ENCODE measurements at places on chromosomes 6 and 20. TPM values are rescaled to one million over a fixed set of nuclear protein-coding genes. Genes with fewer than 3 reads are reported as not detected.

Gene NKAIN4
- 1.5 TPM for total RNA-seq

Gene APCDD1L
- total RNA-seq = 6.4 TPM

DNA sequence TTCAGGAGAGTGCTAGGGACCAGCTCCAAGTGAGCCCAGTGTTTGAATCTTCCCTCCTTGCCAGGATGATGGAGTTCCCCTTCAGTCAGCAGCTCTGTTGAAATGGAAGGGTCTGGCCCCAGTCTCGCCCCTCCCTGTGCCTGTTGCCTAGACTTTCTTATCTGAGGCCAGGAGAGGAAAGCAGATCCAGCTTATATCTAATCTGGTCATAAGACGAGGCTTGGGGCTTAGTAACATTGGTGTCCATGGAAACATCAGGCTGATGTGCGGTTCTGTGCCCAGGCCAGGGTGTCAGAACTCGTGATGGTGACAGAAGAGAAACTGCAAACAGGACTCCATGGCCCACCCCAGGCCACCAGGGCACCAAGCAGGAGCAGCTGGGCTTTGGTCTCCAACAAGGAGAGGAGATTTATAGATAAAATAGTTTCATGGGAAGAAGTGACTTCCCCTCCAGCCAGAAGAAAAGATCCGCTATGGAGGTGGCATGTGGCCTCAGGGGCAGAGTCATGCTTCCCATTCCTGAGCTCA, 9.8 kb downstream of the MAS1L start:
- DNase-seq = no peak

Gene RUNX2
- total RNA-seq = 0.18 TPM

DNA sequence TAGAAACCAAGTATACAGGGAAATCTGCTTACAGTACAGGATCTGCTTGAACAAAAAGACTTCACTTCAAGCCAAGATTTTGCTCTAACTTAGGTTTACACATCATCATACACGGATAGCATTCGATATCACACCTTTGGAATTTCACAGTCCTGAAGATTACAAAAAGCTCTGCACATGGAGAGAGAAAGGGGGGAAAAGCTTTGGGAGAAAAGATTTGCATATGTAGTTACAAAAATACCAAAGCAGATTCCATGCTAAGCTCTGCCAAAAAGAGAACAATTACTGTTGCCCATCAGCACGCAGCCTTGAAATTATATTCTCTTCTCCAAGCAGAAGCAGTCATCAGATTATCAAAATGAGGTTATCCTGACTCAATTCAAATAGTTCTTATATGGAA, 62.0 kb downstream of the HIVEP2 start:
- no peak for DNase-seq

DNA sequence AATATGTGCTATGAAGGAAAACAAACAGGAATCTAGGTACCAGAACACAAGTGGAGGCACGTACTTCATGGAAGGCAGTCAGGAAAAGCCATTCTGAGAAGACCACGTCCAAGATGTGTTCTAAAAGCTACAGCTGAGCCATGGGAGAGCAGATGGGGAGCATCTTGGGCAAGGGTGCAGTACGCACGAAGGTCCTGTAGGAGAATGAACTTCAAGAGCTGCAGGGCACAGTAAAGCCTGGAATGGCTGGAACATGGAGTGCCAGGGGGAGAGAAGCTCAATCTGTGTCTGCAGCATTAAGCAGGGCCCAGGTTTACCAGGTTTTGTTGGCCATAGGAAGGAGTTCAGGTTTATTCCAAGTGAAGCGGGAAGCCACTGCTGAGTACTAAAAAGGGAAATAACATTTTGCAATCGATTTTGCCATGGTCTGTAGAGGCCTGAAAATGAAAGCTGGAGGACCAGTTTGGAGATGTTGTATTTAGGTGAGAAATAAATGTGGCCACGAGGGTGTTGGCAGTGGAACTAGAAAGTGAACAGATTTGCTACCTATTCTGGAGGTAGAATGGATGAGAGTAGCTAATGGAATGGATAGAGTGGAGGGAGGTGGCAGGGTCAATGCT, 29.9 kb downstream of the ADTRP start:
- DNase-seq = no peak

- DNase-seq = no peak
These were observed 445.0 kb downstream of the HACE1 start for GRCh38 chr6:104414723-104415122.

Gene PTCRA
- total RNA-seq = not detected

DNA sequence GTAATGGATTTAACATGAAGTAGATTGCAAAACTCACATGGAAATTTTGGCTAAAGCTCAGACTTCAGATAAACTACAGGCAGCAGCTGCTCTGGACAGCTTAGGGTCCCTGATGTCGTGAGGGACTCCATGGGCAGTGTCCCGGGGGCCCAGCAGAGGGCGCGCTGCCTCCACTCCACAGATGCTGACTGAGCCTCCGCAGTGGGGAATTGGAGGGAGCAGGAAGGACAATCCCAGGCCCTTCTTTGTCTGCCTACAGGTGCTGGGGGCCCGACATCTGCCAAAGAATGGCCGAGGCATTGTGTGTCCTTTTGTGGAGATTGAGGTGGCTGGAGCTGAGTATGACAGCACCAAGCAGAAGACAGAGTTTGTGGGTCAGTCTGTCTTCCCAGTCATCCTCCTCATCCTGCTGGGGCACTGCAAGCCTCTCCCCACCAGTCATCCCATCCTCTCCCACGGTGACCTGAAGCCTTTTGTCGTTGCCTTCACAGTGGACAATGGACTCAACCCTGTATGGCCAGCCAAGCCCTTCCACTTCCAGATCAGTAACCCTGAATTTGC, 35.9 kb downstream of the PLCG1 start:
- DNase-seq = peak; percentile 95

Measured in endodermal cell (in vitro differentiated cells).